ENCODE measurements at places on chromosomes 12 and 14. TPM values are rescaled to one million over a fixed set of nuclear protein-coding genes. Genes with fewer than 3 reads are reported as not detected.

The LMNTD1 gene
- not detected for total RNA-seq

The KRT74 gene
- not detected for total RNA-seq

DNA sequence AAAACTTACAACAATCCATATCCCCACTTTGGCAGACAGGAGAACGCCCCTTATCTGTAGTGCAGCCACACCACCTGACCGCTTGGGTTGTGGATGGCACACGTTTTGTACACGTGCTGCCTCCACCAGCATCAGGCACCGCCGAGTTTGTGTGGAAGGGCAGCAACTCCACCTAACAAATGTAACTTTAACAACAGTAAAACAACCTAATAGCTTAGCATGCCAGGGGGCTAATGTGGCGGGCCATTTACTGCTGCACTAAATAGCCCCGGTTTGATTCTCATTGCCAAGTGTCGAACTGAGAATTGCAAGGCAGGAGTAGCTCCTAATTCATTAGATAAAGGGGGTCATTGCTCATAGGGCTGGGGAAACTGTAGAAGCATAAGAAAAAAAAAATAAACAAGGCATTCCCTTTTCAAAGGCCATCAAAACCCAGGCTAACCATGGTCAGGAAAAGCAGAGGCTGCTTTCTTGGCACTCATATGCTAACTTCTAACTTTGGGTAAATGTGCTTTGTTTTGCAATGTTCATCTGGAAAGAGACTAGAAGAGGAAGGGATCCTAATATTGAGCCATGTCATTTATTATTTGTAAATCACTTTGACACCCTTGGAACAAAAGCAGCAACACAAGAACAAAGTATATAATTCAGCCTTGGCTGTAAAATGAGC lies 279.7 kb upstream of the SOX5 start:
- no peak for DNase-seq

- peak; percentile 86 for DNase-seq
Observed at GRCh38 chr14:74619672-74620131, 7.7 kb upstream of the LTBP2 start.

GRCh38 chr12:29270446-29270845 lies 110.5 kb downstream of the ERGIC2 start:
- no peak for DNase-seq

- DNase-seq, result no peak
Observed at GRCh38 chr14:60951776-60952435, 29.0 kb downstream of the TRMT5 start.

- DNase-seq, result no peak
Observed at GRCh38 chr14:102736956-102737355, 40.3 kb upstream of the TRAF3 start.

DNA sequence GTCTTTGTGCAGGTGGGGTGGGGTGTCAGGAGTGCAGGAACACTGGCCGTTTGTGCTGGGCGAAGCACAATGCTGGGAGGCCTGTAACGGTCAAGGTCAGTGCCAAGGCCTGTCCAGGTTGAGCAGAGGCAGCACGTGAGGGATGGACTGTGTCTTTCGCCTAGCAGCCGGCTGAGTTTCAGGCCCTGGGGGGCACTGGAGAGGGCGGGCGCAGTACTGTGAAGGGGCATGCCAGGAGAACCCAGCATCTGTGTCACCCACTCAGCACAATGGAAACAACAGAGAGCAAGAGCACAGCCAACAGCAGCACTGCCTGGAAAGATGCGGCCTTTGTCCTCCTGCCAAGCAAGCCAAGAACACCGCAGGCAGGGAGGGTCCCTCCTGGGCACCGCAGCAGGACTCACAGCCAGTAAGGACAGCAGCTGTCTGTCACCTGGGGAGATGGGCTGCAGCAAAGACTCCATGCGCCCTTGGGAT lies 25.2 kb downstream of the SLC25A47 start:
- DNase-seq, result no peak

DNA sequence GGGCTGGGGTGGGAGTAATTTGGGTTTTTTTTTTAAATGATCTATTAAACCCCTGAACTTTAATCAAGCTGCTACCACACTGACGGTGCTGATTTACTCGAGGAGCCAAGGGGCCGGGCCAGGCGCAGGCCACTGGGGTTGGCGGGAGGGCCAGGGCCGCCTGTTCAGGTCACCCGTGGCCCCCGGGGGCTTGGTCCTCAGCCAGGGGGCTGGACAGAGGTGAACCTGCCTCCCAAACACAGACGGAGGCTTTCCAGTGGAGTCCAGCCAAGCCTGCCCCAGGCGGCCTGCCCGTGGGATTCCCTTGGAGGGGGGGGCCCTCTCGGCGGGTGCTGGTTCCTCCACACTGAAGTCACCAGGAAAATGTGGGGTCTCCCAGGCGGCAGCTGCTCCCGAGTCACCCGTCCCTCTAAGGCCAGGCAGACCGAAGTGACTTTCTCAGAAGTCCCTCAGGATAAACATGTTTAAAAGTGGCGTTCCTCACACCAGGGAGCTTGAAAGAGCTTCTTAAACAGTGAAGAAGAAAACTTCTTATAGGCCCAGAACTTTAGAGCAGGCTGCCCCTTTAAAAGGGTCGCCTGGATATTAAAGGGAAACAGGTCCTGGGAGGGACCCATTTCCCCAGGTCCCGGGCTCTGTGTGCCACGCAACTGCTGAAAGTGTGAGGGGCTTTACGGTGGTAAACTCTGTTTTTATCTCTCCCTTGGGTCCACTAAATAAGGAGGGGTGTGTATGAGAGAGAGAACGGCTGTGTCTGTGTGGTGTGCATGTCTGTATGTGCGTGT lies 167.2 kb upstream of the GSC start:
- DNase-seq, result no peak

DNA sequence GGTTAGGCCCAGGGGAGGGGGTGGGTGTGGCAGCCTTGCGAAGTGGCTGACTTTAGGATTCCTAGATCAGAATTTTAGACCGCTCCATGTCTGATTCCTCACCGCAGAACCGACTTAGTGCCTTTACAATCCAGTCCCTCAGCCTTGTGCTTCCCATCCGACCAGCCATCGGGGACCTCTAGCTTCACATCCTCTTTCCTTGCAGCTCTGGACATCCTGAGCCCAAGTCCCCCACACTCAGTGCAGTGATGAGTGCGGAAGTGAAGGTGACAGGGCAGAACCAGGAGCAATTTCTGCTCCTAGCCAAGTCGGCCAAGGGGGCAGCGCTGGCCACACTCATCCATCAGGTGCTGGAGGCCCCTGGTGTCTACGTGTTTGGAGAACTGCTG lies 557 bp downstream of the COPS7A start:
- no peak for DNase-seq

GRCh38 chr14:74574706-74575105 lies 37.3 kb downstream of the LTBP2 start:
- no peak for DNase-seq

DNA sequence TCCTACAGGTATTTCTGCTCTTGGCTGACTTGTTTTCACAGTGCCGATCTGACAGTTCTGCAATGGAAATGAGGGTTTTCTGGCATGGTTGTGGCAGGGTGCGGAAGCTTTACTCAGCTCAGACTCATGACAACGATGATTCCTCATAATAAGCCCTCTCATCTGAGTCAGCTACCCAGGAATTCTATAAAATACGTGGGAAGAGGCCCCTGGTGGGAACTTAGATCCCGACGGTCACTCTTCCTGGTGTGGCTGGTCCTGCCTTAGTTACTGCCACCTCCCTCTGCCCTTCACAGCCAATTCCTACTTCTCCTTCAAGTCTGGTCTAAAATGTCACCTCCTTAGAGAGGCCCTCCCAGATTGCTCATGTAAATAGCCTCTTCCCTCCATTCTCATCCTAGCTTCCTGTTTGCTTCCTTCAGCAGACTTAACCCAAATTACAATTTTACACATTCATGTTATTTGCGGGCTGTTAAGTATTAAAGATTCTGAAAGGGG lies 104.2 kb upstream of the MAP1LC3B2 start:
- DNase-seq, result no peak

DNA sequence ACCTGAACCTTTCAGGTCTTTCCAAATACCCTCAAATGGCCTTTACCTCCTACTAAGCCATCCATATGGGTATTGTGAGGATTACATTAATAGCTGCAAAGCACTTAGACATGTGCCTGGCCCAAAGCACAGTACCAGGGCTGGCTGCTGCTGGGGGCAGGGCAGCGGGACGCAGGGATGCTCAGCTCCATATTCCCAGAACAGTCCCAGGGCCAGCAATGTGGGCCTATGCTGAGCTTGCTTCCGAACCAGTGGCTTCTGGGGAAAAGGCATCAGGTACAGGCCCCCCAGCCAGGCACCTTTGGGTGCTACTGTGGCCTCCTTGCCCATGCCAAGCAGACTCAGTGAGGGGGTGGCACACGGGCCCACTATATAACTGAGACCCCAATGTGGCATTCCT lies 10.4 kb downstream of the ACTN1 start:
- DNase-seq, result no peak

DNA sequence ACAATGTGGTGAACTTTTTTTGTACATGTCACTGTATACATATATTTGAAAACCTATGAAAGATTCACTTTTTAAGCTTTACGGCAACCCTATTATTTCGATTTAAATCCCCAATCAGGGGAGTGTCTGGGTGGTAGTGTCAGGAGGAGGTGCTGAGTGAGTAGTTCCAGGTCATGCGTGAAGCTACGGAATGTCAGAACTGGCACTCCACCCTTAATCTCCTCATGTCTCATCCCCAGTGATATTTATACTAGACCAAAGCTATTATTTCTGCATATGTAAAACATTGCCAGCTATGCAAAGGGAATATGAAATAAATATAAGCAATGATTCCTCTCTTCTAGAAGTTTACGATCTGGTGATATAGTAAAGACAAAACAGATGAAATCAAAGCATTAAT lies 12.3 kb downstream of the NR1H4 start:
- no peak for DNase-seq

DNA sequence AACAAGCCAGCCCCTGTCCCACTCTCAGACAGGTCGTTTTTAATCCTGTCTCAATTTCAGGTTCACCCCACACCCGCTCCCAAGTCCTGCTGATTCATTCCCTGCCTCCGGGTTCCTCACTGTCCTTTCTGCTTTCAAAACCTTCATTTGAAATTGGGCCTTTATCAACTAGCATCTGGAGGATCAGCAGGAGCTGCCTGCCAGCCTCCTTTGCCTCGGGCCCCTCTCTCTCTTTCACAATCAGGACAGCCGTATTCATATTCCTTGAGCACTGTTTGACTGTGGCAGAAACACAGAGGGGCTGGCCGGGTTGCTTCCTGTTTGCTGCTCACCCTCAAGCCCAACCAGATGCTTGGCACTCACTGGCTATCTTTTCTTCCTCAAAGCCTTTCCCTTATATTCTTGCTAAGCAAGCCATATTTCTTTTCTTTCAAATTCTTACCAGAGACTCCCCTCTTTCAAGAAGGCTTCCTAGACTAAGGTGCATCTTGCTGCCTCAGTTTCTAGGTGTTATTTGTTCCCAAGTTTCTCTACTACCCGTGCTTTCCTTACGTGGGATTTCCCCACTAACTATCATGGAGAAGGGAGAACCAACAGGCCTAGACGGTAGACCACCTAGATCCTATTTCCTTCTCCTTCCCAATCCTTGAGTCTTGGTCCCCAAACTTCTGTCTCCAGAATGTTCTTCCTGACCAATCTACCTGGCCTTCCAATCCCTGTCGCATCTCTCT lies 3.0 kb downstream of the GALNT6 start:
- no peak for DNase-seq

DNA sequence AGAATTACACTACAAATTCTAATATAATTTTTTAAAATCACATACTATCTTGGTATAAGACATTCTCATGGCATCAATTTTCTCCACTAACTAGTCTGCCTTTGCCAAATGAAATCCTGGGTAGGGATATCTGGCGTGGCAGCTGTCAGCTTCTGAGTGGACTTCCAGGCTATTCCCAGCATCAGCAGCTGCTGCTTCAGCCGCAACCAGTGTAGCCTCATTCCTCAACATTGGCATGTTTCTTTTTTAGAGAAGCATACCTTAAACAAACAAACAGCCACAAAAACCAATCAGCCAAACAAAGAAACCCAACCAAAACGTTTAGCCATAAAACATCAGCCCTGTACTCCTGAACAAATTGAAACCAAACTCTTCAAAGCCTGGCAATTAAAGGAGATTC lies 235.8 kb downstream of the SSPN start:
- DNase-seq, result no peak

DNA sequence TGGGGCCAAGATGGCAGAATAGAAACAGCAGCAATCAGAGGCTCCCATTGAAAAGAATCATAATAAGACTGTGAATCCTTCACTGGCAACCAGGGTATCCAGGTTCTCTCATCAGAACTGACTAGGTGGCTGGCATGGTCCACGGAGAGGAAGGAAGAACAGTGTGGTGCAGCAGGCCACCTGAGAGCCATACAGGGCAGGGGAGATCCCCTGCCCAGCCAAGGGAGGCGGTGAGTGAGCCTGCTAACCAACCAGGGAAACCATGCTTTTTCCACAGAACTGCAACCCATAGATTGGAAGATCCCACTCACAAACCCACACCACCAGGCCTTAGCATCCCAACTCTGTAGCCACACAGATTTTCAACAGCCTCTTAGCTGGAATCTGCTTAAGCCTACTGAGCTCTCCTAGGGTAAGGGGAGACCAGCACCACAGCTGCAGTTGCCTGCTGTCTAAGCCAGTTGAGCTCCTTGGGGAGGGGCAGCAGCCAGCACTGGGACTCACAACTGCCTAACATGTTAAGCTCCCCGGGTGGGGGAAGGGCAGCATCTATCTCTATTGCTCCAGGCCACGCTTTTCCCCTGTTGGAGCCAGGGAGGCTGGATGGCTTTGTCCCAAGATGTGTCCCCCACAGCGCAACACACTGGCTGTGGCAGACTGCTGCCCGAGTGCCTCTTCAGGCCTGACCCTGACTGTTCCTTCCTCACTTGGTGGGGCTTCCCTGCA lies 342.6 kb upstream of the CCDC196 start:
- DNase-seq, result no peak

DNA sequence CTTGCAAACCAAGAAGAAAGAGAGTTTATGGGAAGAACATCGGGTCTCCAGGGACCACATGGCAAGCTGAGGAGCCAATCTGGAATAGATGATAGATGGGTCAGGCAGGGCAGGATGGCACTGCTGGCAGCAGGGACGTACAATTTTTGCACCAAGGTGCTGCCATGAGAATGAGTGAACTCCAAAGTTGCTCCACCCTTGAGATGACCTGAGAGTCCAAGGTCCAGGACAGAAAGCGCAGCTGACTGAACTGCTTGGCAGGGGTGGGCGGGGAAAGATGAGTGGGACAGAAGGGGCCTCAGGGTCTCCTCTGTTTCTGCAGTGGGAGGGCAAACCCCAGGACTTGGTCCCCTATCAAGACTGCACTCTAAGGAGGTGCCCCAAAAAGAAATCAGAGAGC lies 136.7 kb upstream of the GSC start:
- no peak for DNase-seq
